ENCODE measurements at places on chromosomes 11 and 22. TPM values are rescaled to one million over a fixed set of nuclear protein-coding genes. Genes with fewer than 3 reads are reported as not detected.

GRCh38 chr22:48695251-48695650 is 1132.4 kb downstream of the BRD1 start:
- DNase-seq = no peak
- H3K4me1 ChIP-seq = no peaks in the 10 kb centered on the region
- H3K36me3 ChIP-seq = no peaks in the 10 kb centered on the region
- no peak overlapping the region for H3K4me3 ChIP-seq
- H3K27ac ChIP-seq = no peak overlapping the region

DNA sequence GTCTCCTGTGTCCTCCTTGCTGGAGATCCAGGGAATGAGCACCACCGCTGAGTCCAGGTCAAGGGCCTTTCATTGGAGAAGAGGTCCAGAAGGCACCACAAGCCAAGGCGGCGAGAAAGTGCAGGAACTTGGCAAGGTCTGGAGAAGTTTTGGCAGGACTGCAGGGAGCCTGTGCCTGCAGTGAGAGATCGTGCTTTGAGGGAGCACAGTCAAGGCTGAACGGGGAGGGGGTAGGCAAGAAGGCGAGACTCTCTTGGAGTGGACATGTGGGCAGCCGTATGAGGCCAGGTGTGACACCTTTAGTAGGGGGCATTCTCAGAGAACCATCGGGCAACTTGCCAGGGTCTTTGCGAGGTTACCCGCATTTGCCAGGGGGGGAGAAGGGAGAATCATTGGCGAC is 30.5 kb downstream of the LRRC10B start:
- no peak overlapping the region for H3K27ac ChIP-seq
- no peak overlapping the region for H3K4me3 ChIP-seq
- H3K4me1 ChIP-seq = peaks cover 4% of the 10 kb centered on the region
- no peak for DNase-seq

GRCh38 chr11:91173701-91174100 is 950.9 kb upstream of the CHORDC1 start:
- H3K27me3 ChIP-seq = no peaks in the 10 kb centered on the region
- H3K4me1 ChIP-seq = no peaks in the 10 kb centered on the region
- H3K27ac ChIP-seq = no peak overlapping the region
- DNase-seq = no peak

GRCh38 chr11:66123902-66124301 is 53.8 kb downstream of the PACS1 start:
- DNase-seq = no peak
- H3K4me1 ChIP-seq = peaks cover 26% of the 10 kb centered on the region
- H3K27ac ChIP-seq = no peak overlapping the region

DNA sequence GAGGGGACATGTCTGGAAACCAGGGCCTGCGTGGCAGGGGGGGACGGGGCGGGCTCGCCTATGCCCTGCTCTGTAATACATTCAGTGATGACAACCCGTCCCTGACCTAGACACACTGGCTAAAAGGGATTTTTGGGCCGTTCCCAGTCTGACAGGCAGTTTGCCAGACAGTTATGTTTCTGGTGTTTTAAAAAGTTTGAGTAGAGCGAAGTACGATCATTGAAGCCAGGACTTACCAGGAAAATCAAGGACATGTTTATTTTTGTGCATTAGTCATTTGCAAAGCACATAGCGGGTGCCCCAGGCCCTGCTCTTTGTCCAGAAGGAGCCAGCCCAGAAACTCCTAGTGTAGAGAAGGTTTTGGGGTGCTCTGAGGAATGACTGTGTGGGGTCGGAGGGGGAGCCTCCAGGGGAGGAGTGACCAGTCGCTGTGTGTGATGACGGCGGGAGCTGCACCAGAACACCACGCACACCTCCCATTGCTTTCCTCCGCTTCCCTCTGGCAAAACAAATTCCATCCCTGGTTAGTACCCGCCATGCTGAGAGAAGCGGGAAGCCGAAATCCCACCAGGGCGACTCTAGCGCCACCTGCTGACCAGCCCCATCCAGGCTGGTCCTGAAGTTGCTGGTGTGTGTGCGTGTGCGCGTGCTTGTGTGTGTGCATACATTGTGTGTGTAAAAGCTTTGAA is 50.8 kb downstream of the FBLN1 start:
- peaks cover 15% of the 10 kb centered on the region for H3K4me1 ChIP-seq
- no peaks in the 10 kb centered on the region for H3K36me3 ChIP-seq
- no peak overlapping the region for H3K4me3 ChIP-seq
- DNase-seq = peak; percentile 73
- H3K27ac ChIP-seq = peak overlapping the region; percentile 88

DNA sequence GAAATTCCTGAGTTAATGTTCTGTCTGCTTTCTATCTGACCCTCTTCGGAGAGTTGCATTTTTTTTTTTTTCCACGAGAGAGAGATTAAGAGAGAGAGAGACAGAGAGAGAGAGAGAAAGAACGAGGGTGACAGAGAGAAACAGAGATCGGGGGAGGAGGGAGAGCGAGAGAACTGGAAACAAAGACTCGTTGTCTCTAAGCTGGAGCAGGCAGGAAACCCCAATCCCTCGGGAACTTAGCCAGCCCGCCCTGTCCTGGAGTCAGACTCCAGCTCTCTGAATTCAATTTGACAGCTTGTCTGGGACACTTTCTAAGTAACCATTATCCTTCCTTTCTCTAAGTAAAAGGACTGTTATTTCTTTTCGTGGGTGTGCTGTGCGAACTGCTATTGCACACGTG is 76.9 kb downstream of the KCNJ1 start:
- H3K27me3 ChIP-seq = no peaks in the 10 kb centered on the region
- no peak overlapping the region for H3K27ac ChIP-seq
- no peaks in the 10 kb centered on the region for H3K4me1 ChIP-seq
- H3K36me3 ChIP-seq = no peaks in the 10 kb centered on the region

DNA sequence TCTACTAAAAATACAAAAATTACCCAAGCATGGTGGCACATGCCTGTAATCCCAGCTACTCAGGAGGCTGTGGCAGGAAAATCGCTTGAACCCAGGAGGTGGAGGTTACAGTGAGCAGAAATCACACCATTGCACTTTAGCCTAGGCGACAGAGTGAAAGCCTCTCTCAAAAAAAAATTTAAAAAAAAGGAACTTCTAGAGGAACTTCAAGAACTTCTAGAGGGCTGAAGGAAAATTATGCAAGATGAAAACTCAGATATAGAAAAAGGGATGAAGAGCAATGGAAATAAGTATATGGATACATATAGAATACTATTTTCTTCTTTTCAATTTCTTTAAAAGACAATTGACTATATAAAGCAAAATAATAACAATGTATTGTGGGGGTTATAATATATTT is 51.2 kb upstream of the PRR5 start:
- no peaks in the 10 kb centered on the region for H3K27me3 ChIP-seq
- DNase-seq = no peak
- H3K27ac ChIP-seq = no peak overlapping the region
- no peaks in the 10 kb centered on the region for H3K4me1 ChIP-seq
- H3K4me3 ChIP-seq = no peak overlapping the region

- H3K4me3 ChIP-seq = no peak overlapping the region
- H3K27me3 ChIP-seq = no peaks in the 10 kb centered on the region
- no peaks in the 10 kb centered on the region for H3K36me3 ChIP-seq
Observed at GRCh38 chr11:120912504-120912903, 111.4 kb upstream of the TBCEL start.

DNA sequence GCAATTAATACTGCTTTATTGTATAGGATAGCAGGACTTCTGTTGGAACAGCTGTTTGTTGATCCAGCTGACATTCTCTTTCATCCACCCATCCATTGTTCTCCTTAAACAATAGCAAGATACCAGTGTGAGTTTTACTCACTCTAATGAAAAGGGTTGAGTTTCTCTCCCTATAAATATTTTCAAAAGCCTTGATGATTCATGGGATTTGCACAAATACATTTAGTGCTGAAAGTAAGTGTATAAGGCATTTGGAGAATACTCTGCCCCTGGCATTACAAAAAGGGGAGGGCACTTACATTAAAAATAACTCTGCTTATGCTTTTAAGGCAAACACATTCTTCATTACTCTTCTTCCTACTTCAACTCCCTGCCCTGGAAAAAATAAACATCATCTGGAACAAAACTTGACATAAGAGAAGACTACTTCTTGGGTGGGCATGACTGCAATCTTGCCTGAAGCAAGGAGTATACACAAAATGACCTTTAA is 634.9 kb downstream of the METTL15 start:
- no peaks in the 10 kb centered on the region for H3K4me1 ChIP-seq
- no peak overlapping the region for H3K27ac ChIP-seq
- no peaks in the 10 kb centered on the region for H3K36me3 ChIP-seq
- DNase-seq = no peak

Gene LRP4
- total RNA-seq = 20.1 TPM

Gene PARVG
- total RNA-seq = 34.5 TPM

Gene CDON
- 10.5 TPM for total RNA-seq

Gene FAM181B
- total RNA-seq = not detected

Gene CHADL
- total RNA-seq = 3.0 TPM

Data from transverse colon (tissue), 4 donors.